T1000 (cell line): ENCODE measurements at places on chromosomes 3 and 15.

GRCh38 chr15:100900136-100900794 is 18.9 kb upstream of the LRRK1 start:
- DNase-seq: no peak

GRCh38 chr3:118909763-118910162 is 124.9 kb downstream of the IGSF11 start:
- no peak for DNase-seq

- DNase-seq: no peak
Measured at GRCh38 chr15:56804279-56804678, 71.0 kb upstream of the ZNF280D start.

GRCh38 chr15:74631408-74631807 is 15.8 kb downstream of the CLK3 start:
- no peak for DNase-seq

- no peak for DNase-seq
Measured at GRCh38 chr15:65057549-65057940, 10.2 kb downstream of the RASL12 start.

DNA sequence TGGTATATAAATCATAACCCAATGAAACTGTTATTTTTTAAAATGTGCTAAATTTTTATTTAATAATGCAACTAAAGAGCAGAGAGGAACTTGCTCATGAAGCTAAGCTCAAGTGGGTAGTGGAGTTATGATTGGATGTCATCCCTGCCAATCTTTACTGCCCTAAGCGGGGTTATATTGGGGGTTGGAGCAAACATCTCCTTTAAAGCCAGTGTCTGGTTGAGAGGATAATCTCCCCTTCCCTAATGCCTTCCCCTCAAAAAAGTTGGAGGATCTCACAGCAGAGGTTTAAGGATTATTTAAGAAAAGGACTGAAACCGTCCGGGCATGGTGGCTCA is 32.1 kb upstream of the CLASP2 start:
- DNase-seq: no peak
